Left lobe of liver (tissue), 2 donors: ENCODE measurements at places on chromosomes 1 and 21.

- DNase-seq: no peak
These were observed 89.2 kb downstream of the BEND5 start for GRCh38 chr1:48687282-48688045.

DNA sequence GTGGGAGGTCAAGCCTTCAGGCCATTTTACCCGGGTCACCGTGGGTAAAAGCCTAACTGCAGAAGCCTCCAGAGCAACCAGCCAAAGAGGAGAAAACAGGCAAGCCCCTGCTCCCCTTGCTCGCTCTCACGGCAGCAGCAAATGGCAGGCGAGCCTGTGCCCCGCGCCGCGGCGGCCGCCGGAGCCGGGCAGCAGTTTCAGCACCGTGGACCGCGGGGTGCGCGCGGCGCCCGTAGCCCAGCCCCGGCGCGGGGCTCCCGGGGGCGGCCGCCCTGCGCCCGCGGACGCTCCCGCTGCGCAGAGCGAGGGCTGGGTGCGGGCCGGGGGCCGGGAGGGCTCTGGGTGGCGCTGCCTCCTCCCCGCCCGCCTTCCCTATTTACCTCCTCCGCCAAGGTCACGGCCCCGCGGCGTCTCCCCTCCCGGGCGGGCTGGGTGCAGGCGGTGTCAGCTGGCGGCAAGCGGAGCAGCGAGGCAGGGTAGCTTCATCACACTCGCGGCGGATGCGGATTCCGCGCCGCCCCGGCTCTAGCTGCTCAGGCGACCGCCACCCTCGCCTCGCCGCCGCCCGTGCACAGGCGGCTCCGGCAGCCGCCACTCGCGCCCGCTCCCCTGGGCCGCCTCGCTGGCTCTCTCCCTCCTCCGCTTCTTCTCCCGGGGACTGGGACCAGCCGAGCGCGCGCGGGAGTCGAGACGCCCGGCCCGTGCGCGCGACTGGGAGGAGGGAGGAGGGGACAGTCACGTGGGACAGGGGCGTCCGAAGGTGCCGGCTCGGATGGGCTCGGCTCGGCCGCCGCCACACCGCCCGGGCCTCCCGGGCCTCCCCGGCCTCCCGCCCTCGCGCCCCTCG lies at the start of gene RGS7:
RGS7 (minus strand) TSS at position 687 of the 847 bp plus-strand sequence.
- DNase-seq: no peak

DNA sequence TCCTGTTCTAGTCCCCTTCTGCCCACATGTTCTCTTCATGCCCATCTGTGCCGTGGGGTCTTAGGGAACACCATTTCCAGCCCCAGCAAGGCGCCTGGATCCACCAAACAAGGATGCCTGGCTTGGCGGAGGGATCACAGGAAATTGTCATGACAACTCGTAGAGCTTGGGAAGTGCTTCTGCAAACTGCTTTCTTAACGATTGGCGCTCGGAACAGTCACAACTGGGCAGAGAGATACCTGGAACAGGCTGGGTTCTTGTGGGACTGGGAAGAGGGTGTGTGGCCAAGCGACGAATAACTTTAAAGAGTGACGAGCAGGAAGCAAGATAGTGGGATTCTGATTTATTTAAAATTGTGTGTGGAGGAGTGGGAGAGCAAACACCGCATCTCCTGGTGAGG lies 329.8 kb downstream of the RPS6KC1 start:
- no peak for DNase-seq

DNA sequence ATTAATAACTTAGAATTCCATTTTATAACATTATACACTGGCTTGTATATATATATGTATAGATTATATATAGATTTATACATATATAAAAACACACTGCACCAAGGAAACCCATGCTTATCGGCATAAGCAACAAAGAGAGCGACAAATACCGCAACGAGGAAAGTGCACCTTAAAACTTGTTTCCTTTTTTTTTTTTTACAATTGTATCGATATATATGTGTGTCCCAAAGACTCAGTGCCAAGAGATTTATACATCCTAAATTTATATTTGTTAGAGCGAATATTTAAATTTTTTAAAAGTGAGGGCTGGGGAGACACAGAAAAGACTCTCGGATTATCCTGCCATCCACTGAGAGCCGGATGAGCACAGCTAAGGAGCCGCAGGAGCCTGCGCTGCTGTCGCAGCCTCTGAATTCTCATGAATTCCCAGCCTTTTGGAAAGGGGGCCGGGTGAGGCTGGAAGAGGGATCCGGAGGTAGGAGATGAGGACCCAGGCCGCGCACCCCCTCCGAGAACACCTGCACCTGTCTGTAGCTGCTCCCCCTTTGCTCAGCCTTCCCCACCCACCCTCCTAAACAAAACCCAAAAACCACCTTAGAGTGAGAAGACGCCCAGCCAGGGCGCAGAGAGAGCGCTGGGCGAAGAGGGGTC lies 5.2 kb downstream of the DMRTA2 start:
- DNase-seq: no peak

- DNase-seq: no peak
These were observed 30.2 kb upstream of the TRIM17 start for GRCh38 chr1:228446852-228447251.

GRCh38 chr1:70874818-70875217 lies 172.8 kb downstream of the PTGER3 start:
- DNase-seq: no peak

GRCh38 chr1:235632506-235633401 lies 16.8 kb downstream of the GNG4 start:
- DNase-seq: no peak

DNA sequence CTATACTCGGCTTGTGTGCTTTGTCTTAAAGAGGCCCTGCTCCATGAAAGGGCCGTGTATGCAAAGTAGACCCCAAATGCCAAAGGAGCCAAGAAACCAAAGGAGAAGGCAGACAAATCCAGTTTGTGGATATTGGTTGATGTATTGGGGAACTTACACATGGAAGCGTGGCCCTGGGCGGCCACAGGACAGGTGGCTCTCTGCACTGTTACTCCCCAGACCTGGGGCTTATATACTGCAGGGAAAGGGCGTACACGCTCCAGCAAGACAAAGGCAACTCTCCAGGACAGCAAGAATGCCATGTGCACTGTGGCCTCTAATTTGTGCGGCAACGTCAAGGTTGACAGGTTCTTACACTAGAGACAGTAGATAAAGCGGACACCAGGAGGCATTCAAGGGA lies 24.8 kb downstream of the RSPH1 start:
- peak; percentile 35 for DNase-seq

GRCh38 chr1:7136166-7136953 lies 351.1 kb downstream of the CAMTA1 start:
- DNase-seq: no peak

DNA sequence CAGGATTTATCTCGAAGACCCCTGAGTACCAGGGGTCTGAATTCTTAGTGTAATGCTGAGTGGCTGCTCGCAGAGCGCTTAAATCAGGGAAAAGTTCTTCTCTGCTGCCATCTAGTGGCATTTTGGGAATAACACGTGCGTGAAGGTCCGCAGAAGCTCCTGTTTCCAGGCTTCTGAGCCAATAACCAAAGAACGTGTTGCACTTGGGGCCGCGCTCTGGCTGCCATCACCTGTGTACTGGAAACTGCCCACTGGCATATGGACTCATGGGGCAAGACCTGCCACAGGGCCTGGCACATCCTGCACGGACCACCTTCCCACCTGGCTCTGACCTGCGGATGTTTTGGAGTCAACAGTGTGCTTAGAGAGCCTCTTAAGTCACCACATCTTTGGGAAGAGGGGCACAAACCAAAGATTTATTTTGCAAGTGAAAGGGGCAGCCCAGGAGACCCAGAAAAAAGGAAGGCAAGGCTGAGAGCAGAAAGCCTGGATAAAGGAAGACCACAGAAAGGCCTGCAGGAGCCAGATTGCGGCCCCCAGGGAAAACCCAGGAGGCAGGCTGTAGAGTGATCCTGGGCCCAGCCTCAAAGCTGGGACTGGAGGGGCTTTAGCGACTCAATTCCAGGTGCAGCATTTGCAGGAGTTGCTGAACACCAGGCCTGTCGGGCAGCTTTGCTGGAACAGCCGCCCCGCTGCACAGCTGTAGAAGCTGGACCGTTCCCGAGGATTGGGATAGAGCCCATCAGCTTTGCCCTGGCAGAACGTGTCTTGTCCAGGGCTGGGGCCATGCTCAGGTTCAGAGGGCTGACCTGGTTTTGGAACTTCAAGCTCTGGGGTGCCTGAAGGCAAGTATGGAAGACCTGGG lies 13.0 kb downstream of the CHIT1 start:
- peak; percentile 62 for DNase-seq

DNA sequence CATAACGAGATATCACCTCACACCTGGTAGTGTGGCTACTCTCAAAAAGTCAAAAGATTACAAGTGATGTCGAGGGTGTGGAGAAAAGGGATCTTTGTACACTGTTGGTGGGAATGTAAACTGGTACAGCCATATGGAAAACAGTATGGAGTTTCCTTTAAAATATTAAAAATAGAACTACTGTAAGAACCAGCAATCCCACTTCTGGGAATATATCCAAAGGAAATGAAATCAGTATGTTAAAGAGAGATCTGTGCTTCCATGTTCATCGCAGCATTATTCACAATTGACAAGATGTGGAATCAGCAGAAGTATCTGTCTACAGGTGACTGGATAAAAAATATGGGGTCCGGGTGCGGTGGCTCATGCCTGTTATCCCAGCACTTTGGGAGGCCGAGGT lies 7.6 kb upstream of the PIK3C2B start:
- DNase-seq: no peak

- no peak for DNase-seq
These were observed 15.7 kb upstream of the MX2 start for GRCh38 chr21:41345934-41346685.

DNA sequence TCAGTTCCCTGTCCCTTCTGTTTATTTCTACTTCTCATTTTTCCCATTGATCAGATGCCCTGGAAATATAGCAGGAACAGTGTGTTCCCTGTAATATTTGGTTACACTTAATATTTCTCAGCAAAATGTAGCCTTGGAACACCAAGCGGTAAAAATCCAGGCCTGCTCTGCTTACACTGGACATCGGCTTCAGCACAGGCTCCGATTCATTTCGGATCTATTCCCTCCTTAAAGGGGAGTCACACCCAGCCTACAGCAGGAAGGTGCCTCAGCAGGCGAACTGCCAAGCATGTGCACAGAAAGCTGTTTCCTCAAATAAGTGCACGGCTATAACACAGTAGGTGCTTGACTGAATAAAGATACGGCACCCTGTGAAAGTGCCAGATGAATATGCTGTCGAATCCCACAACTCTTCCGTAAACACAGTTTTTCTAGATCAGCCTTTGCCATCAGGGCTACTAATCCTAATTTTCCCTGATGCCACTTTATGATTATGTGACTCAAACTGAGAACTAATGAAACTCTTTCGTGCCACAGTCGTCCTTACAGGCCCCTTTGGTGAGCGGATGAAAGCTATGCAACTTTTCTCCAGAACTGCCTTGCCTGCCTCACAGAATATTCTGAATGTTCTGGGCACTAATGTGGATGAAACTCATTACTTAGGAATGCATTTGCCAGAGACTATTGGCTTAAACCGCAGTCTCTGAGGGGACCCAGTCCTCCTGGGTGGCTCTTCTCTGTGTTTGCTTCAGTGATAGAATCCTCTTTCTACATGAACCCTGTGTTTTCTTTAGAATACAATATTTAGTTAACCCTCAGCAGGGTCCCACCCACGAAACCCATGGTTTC lies 275.5 kb upstream of the RUNX1 start:
- DNase-seq: no peak

DNA sequence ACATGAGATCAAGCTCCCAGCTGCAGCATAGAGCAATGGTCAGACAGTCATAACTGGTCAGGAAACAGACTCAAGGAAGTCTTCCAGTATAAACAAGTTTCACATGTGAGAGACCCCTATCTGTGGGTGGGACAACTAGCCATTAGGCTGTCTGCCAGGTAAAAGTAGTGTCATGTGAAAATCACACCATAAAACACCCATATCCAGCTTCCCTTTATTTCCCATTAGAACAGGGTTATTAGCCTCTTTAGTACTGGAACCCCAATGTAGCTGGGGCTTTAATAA lies 426.7 kb downstream of the KCNT2 start:
- DNase-seq: no peak

- no peak for DNase-seq
These were observed 764.1 kb downstream of the LTN1 start for GRCh38 chr21:28228636-28228995.

GRCh38 chr21:35011681-35012080 lies 37.4 kb downstream of the RUNX1 start:
- DNase-seq: no peak

- DNase-seq: no peak
These were observed 18.3 kb downstream of the AXDND1 start for GRCh38 chr1:179384027-179384426.
